ENCODE measurements at places on chromosomes 1 and 21.

GRCh38 chr1:162835157-162835899 is 25.6 kb downstream of the CCDC190 start:
- DNase-seq: peak; percentile 22

DNA sequence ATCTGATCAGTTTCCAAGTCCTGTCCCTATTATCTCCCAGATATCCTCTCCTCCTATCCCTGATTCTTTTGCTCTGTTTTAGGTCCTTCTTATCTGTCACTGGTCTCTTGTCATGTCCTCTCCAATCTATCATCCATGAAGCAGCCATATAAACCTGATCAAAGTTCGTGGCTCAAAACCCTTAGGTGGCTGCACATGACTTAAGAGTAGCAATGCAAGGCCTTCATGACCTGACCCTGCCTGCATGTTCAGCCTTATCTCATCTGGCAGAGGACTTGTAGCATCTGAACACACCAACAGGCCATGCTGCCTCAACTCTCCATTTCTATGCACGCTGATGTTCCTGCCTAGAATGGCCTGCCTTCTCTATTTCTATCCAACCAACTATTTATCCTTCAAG is 65.2 kb downstream of the NOS1AP start:
- DNase-seq: no peak

GRCh38 chr1:47803815-47804501 is 193.2 kb downstream of the TRABD2B start:
- DNase-seq: no peak

DNA sequence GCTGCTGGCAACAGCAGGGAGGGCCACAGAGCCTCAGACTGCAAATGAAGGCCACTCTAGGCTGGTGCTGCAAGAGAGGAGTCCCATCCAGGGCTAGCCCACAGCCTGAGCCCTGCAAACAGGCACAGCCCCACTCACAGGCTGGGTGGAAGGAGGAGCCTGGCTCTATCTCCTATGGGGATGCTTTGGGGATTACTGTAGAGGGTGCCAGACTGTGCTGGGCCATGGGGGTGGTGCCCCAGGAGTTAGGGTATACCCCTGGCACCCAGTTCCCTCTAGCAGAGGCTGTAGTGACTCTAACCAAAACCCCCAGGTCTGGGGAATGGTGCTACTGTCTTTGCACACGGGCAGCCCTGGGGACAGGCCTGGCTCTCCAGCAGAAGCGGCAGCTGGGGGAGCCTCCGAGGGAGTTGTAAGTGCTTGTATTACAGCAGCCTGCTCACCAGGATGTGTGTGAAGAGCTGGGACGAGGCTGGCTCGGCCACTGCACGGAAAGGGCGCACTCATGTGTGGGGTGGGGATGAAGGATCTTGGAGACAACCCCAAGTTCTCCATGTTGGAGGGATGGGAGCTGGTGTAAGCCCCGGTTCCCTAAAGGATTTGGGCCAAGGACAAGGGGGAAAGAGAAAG is 23.4 kb upstream of the EVA1B start:
- DNase-seq: no peak

GRCh38 chr21:42613756-42614155 is 39.7 kb upstream of the PDE9A start:
- no peak for DNase-seq

GRCh38 chr1:96513136-96513535 is 208.4 kb upstream of the PTBP2 start:
- DNase-seq: peak; percentile 87

GRCh38 chr1:181807251-181807650 is 254.3 kb downstream of the ZNF648 start:
- DNase-seq: no peak

- DNase-seq: no peak
These were observed 11.2 kb downstream of the LAPTM5 start for GRCh38 chr1:30746212-30747032.

- peak; percentile 94 for DNase-seq
These were observed 17.1 kb downstream of the ZP4 start for GRCh38 chr1:237873487-237874211.

- peak; percentile 78 for DNase-seq
These were observed 15.0 kb downstream of the NFIA start for GRCh38 chr1:61097317-61097716.

DNA sequence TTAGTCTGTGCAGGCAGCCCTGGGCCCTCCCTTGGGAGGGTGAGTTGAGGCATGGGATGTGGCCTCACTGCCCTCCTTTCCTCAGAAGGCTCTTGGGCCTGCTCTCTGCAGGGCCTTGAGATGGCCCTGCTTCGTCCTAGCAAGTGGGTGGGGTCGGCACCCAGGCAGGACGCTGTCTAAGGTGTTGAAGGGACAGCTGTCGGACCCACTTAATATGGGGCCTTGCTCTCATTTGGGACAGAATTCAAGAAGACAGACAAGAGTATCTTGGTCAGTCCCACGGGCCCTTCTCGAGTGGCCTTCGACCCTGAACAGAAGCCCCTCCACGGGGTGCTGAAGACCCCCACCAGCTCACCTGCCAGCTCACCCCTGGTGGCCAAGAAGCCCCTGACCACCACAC is 26.0 kb upstream of the PDXK start:
- no peak for DNase-seq

- no peak for DNase-seq
These were observed 47.9 kb downstream of the CAPN9 start for GRCh38 chr1:230794871-230795605.

GRCh38 chr21:32456497-32456918 is 44.0 kb downstream of the EVA1C start:
- DNase-seq: peak; percentile 11

DNA sequence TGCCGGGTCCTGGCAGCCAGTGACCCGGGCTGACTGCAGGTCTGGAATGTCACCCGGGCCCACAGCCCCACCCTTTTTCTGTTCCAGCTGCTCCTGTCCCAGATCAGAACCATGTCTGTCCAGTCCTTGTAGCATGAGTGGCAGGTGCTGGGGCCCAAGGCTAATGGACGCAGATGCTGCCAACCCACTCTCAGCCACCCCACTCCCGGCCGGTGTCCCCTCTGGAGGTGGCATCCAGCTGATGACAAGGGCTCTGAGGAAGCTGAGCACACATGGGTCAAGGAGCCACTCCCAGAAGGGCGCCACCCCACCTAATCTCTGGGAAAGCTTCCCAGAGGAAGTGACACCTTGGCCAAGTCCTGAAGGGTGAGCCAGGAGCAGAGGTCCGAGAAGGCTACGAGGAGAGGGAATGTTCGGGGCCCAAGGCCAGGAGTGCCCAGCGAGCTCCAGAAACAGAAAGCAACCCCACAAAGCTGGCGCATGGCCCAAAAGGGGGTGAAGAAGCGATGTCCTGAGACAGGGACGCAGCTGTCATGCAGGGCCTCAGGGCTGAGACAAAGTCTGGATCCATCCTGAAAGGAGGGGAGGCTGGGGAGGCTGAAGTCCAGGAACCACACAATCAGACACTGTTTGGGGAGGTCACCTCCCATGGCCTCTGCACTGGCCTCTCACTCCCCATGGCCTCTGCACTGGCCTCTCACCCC is 39.5 kb downstream of the ACOT7 start:
- DNase-seq: no peak

DNA sequence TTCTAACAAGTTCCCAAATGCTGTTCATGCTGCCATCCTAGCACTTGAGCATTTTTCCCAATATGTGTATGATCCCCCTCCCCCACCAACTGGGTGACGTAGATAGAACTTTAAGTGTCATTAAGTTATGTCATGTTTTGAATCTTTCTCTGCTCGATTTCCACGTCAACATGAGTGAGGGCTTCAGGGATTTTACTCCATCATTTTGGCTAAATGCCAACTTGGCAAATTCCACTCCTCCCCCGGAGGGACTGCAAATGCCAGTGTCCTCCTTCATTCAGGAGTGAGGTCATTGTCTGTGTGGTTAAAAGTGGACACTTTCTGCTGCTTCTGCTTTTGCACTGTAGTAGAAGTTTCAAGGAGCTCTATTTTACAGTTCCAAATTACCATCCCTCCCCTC is 201.7 kb downstream of the FGGY start:
- DNase-seq: peak; percentile 46

GRCh38 chr1:232150770-232151548 is 479.0 kb downstream of the SIPA1L2 start:
- DNase-seq: no peak

DNA sequence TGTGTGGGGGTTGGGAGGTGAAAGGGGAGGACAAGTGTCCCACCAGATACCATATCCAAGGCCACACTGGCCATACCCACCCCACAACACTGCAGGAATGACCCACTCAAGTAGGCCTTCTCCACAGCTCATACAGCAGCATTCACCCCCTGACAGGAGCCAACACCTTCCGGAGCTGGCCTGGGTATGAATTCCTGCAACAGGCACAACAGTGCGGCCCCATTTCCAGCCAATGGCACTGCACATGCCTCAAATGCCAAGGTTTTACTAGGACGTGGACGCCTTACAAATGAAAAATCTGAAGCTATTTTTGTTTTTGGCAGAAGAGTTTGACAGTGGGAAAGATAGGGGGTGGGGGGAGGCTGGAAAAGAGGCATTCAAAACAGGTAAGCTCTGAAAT is 2.0 kb downstream of the KCND3 start:
- no peak for DNase-seq

DNA sequence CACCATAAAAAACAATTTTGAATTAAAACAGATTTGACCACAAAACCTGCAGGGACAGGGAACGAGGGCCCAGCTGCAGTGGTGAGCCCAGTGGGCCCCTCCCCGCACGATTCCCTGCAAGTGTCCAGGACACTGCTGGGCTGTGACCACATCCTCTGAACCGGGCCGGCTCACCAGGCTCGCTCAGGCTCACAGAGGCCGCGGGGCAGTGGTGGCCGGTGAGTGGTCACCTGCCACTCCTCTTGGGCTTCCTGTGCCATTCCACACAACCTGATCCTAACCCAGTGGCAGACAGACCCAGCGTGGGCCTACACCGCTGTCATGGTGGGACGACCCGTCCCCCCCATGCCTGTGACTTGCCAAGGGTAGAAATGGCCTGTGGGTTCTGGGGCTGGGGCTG is 36.5 kb upstream of the RIPK4 start:
- DNase-seq: no peak

GRCh38 chr1:154944401-154945159 is 8.1 kb upstream of the PMVK start:
- no peak for DNase-seq

- no peak for DNase-seq
These were observed 186.3 kb upstream of the BRINP3 start for GRCh38 chr1:190663962-190664361.

- DNase-seq: peak; percentile 34
These were observed 414 bp downstream of the GPR153 start for GRCh38 chr1:6260433-6260934.

- no peak for DNase-seq
These were observed 4.1 kb downstream of the GRHL3 start for GRCh38 chr1:24323281-24323680.

DNA sequence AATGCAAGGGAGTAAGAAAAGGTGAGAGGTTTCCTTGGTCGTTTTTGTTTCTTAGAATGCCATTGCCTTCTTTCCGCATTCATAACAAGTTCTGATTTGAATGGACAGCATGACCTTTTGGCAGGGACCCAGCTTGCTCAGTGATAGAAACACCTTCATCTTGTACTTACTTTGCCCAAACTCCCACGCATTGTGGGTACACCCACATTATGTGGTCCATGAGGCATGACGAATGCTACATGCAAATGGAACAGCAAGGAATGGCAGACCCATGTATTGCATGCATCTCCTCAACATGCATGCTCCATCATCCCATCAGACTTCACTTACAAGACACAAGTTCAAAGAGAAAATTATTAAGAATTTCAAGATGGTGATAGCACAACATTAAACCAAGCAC is 102.8 kb downstream of the CDC7 start:
- no peak for DNase-seq

DNA sequence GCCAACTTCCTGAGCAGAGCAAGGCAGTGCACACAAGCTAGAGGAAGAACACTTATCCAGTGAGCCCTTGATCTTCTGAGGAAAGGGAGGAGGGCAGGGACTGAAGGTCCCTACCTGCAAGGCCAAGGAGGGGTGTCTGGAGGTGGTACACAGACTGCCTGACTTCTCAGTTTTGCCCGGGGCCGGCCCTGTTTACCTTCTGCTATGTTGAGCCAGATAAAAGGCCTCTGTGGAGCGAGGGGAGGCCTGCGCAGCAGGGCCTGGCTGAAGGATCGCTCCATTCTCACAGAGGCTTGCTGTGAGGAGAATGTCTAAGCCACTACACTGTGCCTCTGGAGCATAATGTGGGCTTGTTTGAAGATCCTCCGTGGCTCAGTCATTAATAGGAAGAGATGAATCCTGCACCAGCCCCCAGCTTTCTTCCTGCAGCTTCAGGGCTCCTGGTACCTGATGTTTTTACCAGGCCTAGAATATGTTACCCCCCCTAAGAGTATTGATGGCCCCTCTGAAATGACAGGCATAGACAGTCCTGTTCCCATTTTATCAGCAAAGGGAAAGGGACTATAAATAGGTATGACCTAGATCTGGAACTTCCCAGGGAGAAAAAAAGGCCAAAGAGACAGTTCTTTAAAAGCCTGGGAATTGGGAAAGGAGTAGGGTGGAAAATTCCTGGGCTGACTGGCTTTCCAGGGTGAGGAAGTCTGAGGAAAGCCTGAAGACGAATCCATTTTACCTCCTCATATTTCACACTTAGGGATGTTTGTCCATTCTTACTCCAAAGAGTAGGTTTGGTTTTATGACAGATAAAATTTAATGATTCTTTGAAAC is 4.7 kb downstream of the POGK start:
- DNase-seq: no peak

DNA sequence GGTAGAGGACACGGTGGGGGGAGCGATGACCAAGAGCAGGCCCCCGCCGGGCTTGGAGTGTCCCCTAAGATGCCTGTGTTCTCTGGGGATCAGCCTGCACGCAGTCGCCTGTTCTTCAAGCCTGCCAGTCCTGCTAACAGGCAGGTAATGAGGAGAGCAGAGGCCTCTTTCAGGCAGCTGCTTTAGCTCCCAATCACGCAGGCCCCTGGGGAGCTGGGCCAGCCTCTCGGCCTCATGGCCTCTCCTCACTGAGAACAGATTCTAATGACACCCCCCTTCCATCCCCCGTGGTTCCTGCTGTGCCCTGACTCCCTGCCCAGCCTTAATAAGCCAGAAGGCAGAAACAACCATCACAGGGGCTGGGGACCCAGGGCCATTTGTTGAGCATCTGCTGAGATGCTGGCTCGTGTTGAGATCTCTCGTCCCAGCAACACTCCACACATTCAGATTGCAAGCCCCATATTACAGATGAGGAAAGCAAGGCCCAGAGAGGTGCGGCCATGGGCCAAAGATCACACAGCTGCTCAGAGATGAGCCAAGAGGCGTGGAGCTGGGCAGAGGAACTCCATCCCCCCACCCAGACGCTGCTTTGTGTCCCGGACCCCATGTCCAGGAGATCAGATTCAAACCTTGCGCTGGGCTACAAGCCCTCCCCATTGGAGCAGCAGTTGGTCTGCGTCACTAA is 71.6 kb upstream of the CASZ1 start:
- no peak for DNase-seq

DNA sequence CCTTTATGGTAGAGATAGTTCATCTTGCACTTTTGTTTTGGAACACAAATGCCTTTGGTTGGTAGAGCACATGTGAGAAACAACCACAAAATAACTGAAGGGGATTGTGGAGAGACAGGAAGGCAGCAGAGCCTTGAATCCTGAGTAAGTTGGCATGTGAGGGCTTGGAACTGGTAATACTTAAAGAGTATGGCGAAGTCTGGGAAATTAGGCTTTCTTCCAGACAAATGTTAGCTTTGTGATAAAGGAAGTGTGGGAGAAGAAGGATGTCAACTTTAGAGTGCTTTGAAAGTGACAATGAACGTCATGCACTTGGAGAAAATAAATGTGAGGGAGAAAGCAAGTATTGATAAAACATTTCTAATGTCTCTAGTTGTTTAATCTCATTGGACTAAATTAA is 476.3 kb upstream of the ZRANB2 start:
- DNase-seq: no peak

- peak; percentile 14 for DNase-seq
These were observed 50.6 kb upstream of the BACH1 start for GRCh38 chr21:29248124-29248523.
